ENCODE measurements at places on chromosomes 6 and 20. TPM values are rescaled to one million over a fixed set of nuclear protein-coding genes. Genes with fewer than 3 reads are reported as not detected.

The MOG gene
- total RNA-seq: not detected

The PPP1R3G gene
- 0.96 TPM for total RNA-seq

The PRRC2A gene
- total RNA-seq: 80.5 TPM

The PRICKLE4 gene
- total RNA-seq: 1.6 TPM

The FKBP1C gene
- 0.48 TPM for total RNA-seq

The TRAPPC3L gene
- not detected for total RNA-seq

The SPATA25 gene
- total RNA-seq: 1.2 TPM

The NECAB3 gene
- total RNA-seq: 27.0 TPM

The SRPK1 gene
- 57.2 TPM for total RNA-seq

Data from epithelial cell of alveolus of lung (primary cell).